ENCODE measurements at places on chromosomes 1 and 21. TPM values are rescaled to one million over a fixed set of nuclear protein-coding genes. Genes with fewer than 3 reads are reported as not detected.

DNA sequence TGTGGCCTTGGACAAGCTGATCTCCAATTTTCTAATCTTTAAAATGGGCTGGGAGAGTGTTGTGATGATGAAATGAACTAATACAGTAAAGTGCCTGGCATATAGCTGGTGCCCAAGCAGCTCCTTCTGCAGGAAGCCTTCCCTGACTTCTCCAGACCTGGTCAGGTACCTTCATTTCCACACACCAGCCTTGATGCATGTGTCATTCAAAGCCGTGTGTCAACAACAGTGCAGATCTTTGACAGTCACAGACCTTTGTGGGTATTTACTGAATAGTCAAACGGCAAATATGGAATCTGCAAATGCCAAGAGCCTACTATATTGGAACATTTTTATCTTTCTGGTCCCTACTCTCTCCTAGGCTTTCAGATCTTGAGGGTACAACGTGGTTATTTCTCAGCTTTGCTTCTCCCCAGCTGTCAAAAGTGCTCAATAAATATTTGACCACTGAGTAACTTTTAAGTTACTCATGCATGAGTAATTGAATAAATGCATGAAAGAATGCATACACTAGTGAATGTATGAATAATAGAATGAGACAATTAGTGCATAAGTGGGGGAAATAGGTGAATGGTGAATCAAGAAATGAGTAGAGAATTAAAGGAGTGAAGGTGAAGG is 75.4 kb downstream of the MDM4 start:
- peak; percentile 26 for DNase-seq

DNA sequence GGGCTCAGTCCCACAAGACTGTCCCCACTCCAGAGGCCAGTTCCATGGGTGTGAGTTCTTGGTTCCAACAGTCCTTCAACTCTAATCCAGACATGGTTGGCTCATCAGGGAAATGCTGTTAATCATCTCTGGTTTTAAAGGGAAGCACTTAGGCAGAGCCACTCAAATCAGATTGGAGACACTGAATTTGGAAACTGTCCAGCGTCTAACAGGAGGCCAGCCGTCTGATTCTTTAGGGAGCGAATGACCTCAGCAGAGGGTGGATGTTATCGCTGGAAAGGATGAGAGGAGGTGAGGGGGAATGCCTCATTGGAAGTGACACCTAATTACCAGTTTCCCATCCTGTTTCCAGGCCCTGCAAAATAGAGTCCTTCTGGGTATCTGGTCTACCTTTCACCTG is 22.8 kb upstream of the LRRC38 start:
- no peak for DNase-seq

DNA sequence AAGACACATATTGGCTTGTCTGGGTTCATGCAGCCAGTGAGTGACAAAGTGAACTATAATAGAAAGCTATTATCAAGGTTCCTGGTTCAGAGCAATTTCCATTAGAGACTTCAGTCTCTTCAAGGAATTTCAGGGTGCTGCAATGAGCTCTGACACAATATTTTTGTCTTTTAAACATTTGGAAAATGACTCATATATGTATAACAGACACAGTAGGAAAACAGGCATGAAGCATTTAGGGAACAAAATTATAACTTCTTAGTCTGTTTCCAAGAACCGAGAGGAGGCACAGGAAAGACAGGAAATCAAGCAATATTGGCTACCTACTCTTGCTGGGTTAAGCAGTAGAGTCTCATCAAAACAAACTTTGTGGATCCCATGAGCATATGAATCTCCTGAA is 170.4 kb downstream of the PTPRC start:
- peak; percentile 24 for DNase-seq

DNA sequence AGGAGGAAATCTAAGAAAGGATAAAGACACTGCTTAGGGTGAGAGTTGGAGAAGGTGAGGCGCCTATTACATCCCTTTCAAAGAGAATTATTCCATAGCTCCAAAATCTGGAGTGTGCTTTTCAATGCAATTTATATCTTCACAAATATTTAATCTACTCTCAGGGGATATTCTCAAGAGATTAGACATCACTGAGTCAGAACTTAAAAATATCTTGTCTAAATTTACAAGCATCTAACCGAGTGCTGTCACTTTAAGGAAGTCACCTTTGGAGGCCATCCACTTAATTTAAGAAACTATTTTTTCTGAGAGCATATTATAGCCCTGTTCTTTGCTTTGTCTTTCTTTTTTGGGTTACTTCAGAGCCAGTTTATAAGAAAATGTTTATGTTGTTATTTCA is 134.6 kb downstream of the TNFSF18 start:
- DNase-seq = no peak

DNA sequence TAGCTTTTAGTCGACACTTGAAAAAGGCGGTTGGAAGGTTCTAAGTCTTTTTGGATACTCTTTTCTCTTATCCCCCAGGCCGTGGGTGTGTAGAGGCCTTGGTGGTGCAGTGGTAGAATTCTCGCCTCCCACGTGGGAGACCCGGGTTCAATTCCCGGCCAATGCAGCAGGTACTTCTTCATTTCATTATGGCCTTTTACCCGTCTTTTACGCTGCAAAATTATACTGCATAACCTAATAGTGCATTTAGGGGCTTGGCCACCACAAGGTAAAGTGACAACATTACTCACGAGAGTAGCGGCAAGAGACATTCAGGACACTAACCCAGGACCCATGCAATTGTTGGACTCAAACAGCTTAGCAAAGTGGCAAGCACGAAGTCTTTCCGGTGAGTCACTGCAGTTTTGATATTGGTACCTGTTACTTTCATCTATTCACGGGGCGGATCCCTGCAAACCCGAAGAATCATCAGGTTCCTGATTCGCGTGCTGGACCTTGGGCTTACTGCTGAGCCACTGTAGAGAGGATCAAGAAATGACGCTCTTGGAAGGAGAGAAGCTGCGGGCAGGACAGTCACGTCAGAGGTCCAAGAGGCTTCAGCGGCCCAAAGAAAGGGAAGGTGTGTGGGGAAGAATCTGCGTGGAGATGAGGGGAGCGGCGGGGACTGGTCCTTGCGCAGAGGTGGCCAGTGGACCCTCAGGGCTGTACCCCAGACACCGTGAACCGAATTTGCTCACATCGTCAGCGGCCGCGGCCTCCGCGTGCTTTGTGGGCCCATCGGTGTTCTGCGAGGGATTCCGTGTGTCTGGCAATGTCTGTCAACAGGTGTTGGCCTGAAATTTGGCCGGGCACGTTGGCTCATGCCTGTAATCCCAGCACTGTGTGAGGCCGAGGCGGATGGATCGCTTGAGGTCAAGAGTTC is 12.9 kb upstream of the RNU1-4 start:
- DNase-seq = peak; percentile 12

DNA sequence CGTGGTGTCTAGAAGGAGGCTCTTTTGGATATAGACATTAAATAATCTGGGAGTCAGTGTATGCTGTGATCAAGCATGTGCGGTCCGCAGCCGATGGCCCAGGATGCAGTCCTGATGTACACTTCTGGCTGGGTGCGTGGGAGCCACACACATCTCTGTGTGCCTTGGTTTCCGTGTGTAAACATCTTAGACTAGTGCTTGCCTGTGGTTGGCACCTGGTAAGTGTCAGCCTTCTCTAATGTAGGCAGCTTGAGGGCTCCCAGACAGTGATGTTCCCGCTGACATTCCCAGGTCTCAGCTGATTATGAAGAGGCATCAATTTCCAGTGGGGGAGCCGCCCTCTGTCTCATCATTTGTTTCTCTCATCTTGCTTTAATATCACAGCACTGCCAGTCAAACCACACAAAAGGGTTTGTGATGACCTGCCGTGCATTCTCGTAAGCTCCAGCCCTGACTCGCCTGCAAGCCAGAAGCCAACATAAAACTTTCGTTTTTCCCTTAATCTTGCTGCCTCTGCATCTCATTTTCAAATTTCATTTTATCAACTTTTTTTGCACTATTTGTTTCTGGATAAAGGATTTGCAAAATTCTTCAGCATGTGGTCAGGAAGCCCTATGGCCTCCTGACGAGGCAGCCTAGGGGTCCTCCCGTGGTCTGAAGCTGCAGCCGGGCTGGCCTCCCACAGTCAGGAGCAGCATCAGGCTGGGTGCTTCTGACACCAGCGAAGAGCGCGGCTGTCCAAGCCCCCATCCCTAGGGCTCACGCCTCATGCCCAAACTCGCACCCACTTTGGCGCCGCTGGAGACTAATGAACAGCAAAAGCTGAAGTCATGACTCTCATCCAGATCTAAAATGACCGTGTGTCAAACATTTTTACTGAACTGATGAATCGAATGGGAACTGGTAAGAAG is 28.1 kb downstream of the PDE9A start:
- DNase-seq = no peak

DNA sequence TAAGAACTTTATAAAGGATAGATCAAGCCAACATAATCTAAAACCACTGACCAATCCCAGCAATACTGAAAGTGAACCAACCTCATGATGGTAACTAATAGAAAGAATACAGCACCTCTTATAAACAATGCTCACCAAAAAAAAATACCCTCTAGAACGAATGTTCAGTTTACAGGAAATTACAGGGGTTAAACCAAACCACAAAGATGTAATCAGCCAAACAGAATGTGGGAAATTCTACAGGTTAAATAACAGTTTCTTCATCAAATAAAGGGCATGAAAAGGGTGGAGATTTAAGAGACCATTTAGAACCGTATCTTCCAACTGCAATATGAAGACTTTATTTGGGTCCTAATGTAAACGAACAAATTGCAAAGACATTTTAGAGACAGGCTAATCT is 30.4 kb downstream of the ARID4B start:
- DNase-seq = no peak

- peak; percentile 75 for DNase-seq
Observed at GRCh38 chr1:232038706-232039677, 412.4 kb downstream of the DISC1 start.

LCE2C gene
- total RNA-seq = not detected

CRYAA gene
- total RNA-seq = not detected

DNA sequence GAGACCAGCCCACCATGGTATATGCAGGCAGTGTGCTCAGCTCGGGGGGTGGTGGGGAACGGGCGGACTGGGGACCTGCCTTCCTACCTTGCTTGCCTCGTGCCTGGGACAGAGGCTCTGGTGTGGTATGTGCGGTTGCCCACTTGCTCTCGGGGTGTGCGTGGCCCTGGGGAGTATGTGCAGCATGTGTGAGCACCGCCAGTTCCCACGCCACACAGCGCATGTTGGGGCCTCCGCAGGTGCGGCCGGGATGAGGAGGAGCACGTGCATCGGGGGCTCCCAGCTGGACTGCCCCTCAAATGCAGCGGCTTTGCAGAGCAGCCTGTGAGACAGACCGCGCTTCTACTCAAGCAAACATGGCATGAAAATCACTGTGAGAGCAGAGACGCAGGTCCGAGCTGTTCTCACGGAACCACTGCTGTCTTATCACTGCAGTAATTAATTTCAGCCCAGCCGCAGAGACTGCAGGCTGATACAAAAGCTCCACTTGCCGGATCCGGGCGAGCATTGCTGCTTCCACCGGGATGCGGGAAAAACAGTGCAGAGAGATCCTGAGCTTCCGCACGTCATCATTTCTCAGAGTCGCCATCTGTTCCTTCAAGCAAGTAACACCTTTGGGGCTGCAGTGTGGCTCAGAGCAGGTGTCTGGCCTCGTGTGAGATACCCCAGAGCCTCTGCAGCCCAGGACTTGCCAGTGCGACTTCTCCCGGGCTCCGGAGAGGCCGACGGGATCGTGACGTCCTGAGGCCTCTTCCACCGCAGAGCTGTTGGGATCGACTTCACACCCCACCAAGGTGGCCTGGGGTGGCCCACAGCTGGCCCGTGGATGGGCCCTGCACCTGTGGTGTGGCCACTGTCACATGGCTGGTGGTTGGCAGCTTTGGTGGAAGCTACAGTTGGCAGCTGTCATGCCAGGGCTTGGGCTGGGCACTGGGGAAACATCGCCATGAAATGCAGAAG is 92.6 kb upstream of the ACTRT2 start:
- DNase-seq = no peak

DNA sequence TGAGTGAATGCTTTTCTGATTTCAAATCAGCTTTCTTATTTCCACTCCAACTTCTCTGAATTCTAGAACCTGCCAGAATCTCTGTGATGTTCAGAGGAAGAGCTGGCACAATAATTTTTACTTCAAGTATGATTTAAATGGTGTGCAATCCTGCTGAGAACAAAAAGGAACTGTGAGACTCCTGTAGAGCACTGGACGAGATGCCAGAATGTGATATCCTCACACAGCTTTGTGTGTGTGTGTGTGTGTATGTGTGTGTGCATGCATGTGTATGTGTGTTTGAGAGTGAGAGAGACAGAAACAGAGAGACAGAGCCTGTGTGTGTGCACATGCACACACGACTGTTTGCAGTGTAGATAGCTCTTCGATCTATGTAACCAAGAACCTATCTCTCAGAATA is 713.6 kb upstream of the ZP4 start:
- no peak for DNase-seq

MROH7 gene
- total RNA-seq = not detected

S100A6 gene
- 524 TPM for total RNA-seq

- peak; percentile 63 for DNase-seq
Observed at GRCh38 chr1:192477630-192478029, 97.9 kb upstream of the RGS1 start.

VSIG8 gene
- total RNA-seq = not detected

DNAH14 gene
- 3.5 TPM for total RNA-seq

DNA sequence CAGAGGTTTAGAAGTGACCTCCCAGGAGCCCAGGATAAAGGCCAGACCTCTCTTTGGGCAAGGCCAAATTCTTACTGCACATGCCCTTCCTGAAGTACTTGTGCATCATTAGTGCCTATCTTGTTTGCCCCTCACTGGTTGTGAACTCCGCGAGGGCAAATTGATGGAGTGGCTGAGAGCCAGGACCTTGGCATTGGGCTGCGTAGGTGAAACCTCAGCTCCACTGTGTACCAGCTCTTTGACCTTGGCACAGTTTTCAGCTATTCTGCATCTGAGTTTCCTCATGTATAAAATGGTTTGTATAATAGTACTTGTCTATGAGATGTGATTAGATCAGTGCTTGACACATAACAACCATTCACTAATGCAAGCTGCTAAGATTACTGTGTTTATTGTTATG is 11.5 kb downstream of the OTUD3 start:
- DNase-seq = peak; percentile 14

GRCh38 chr1:167454894-167455785 is 63.2 kb downstream of the CD247 start:
- peak; percentile 19 for DNase-seq

DNA sequence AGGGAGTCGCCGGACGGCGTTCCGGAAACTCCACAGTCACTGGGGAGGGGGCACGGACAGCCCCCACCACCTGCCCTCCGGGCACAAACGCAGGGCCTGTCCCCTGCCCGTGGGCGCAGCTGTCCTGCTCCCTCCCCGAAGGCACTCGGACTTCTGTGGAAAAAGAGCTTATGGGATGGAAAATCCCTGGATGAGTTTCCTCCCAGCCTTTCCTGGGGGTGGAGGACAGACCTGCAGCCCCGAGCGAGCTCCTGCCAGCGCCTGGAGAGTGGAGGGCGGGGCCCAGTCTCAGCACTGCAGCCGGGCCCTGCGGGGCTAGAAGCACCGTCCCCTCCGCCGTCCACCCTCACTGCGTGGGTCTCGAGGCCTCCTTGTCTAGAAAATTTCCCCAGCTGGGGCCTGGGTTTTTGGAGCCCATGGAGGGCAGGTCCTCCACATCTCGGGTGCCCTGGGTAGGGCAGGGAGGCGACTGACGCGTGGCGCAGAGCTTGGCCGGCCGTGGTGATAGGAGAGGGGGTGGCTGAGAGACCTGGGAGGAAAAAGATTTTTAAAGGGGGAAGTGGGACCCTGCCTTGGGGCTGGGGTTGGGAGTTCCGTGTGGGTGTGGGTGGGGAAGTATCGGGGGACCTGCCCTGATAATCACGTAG is 6.4 kb upstream of the COL6A1 start:
- DNase-seq = peak; percentile 44

- DNase-seq = no peak
Observed at GRCh38 chr1:26703478-26703877, 7.7 kb downstream of the ARID1A start.

CD164L2 gene
- not detected for total RNA-seq

HPDL gene
- total RNA-seq = 0.60 TPM
